Right atrium auricular region (tissue), 2 donors: ENCODE measurements at places on chromosomes 4 and X. TPM values are rescaled to one million over a fixed set of nuclear protein-coding genes. Genes with fewer than 3 reads are reported as not detected.
A peak's percentile ranks its signal among the peaks of the same experiment; 100 is the strongest.

DNA sequence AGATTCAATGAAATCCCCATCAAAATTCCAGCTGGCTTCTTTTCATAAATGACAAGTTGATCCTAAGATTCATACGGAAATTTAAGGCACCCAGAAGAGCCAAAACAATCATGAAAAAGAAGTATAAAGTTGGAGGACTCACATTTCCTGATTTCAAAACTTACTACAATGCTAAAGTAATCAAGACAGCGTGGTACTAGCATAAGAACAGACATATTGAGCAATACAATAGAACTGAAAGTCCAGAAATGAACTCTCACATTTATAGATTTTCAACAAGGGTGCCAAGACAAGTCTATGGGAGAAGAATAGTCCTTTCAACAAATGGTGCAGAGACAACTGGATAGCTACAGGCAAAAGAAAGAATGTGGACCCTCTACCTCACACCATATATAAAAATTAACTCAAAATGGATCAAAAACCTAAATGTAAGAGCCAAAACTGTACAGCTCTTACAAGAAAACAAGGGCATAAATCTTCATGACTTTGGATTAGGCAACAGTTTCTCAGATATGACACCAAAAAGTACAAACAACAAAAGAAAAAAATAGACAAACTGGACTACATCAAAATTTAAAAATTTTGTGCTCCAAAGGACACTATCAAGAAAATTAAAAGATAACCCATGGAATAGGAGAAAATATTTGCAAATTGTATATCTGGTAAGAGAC lies 28.5 kb downstream of the SASH3 start:
- no peak for DNase-seq

DNA sequence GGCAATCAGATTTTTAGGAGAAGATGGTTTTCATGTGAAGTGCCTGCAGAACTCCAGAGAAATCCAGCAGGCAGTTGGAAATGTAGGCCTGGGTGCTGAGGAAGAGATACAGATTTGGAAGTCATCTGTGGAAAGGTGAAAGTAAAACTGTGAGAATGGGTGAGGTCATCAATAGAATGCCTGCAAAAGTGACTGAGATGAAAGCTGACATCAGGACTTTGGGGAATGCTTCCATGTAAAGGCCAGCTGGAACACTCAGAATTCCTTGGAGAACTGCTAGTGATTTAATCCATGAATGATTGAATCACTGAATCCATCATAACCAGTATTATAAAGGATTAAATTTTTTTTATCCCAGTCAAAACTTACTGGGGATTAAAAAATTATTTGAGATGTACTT lies 124.5 kb upstream of the GIMD1 start:
- DNase-seq: no peak

- no peak for DNase-seq
Measured at GRCh38 chrX:44922980-44923379, 50.0 kb downstream of the KDM6A start.

GRCh38 chrX:3136161-3136961 lies 95.1 kb downstream of the ARSF start:
- DNase-seq: no peak

The BGN gene
- 206 TPM for total RNA-seq

DNA sequence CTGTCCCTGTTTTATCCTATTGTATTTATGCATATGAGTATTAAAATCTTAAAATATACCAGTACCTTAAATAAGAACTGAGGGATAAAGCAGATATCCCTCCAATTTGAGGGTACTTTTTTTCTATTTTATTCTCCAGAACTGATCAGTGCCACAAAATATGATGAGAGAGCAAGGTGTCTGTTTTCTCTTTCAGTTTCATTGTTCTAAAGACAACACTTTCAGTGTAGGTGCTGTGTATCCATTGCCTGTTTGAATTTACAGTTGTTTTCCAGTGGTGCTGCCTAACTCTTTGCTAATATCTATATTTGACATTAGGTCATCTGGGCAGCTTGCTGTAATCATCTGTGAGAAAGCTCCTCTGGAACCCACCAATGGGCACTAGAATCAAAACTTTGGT lies 394.7 kb downstream of the IL1RAPL1 start:
- DNase-seq: no peak

DNA sequence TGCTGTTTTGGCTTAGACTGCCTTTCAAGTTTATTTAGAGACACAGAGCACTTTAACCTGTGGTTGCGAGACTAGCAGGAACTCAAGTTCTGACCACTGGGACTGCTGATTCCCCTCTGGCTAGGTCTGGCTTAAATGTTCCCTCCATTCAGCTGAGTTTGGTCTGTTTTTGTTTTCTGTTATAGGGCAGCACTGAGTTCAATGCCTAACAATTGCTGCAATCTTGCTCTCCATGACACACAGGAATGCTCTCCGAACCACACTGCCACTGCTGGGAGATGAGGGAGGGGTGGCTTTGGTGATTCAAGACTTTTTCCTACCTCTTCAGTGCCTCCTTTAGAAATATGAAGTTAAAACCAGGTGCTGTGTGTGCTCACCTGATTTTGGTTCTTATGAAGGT lies 106.3 kb upstream of the EOLA2 start:
- DNase-seq: no peak

- DNase-seq: no peak
Measured at GRCh38 chr4:128475597-128475996, 188.0 kb upstream of the PGRMC2 start.

DNA sequence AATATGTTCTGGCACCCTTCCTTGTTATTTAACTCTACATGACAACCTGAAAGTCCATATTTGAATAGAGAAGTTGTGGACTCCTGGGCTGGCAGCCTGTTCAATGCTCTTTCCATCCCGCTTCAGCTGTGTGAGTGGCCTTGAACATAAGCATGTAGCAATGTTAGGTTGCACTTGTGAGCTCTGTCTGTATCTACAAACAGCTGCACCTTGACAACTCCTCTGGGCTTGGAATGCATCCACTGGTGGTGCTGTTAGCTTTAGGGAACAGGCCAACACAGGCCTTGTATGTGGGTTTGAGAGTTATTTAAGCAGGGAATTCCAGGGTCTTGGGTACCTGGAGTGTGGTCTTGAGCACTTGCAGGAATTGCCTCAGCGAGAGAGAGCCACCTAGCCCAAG lies 141.2 kb downstream of the DTHD1 start:
- no peak for DNase-seq

DNA sequence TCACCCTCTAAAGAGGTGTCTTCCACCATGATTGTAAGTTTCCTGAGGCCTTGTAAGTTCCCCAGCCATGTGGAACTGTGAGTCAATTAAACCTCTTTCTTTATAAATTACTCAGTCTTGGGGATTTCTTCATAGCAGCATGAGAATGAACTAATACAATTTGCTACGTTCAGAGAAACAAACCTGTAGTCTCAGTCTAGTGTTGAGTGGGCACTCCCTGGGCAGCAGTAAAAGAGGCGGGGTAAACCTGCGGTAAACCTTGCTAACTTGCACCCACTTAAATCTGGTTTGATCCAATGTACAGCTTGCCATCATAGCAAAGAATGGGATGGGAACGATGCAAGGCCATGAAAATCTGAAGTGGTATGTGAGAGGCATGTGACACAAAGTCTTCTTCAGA lies 22.4 kb downstream of the GRXCR1 start:
- DNase-seq: no peak

The MBTPS2 gene
- total RNA-seq: 10.0 TPM

DNA sequence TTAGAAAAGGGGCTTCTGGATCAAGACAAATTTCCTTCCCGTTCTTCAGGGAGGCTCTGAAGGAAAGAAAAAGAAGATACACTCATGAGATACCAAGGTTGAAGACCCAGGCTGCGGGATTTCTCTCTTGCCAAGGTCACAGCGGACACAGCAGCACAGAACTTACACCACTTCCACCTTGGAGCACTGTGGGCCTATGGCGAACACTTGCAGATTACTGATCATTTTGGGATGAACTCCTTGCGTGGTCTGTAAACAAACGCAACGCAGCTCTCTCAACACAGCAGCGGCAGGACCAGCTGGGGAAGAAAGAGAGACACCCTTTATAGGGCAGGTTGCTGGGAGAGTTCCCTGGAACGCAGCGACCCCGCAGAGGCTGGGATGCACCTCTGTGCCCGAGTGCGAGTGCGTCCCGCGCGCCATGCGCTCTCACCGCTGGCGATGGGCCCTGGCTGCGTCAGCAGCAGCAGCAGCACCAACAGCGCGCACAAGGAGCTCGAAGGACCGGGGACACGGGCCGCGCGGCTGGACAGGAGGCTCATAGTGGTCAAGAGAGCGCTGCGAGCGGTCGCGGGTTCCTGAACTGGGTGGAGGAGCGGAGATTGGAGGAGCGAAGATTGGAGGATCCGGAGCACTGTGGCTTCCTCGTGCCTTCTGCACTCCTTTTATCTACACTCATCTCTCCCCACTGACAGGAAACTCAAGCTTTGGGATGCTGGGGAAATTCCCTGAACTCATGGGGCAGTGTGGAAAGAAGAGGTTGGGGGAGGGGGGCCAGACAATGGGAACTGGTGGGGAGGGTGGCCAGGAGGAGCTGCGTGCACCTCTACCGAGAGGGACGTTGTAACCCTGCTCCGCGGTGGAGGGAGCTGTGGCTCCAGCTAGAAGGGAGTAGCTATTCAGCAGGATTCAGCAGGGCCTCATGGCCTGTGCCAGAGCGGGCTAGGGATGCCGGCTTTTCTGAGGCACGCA lies at the start of gene CXCL5:
Gene CXCL5 (minus strand): TSS at position 638 of the 972 bp plus-strand sequence. CDS start 96 bp downstream, at position 542.
- peak; percentile 61 for DNase-seq

- DNase-seq: no peak
Measured at GRCh38 chr4:93183576-93183975, 645.0 kb upstream of the ATOH1 start.

- no peak for DNase-seq
Measured at GRCh38 chrX:96483647-96484160, 200.9 kb upstream of the DIAPH2 start.

DNA sequence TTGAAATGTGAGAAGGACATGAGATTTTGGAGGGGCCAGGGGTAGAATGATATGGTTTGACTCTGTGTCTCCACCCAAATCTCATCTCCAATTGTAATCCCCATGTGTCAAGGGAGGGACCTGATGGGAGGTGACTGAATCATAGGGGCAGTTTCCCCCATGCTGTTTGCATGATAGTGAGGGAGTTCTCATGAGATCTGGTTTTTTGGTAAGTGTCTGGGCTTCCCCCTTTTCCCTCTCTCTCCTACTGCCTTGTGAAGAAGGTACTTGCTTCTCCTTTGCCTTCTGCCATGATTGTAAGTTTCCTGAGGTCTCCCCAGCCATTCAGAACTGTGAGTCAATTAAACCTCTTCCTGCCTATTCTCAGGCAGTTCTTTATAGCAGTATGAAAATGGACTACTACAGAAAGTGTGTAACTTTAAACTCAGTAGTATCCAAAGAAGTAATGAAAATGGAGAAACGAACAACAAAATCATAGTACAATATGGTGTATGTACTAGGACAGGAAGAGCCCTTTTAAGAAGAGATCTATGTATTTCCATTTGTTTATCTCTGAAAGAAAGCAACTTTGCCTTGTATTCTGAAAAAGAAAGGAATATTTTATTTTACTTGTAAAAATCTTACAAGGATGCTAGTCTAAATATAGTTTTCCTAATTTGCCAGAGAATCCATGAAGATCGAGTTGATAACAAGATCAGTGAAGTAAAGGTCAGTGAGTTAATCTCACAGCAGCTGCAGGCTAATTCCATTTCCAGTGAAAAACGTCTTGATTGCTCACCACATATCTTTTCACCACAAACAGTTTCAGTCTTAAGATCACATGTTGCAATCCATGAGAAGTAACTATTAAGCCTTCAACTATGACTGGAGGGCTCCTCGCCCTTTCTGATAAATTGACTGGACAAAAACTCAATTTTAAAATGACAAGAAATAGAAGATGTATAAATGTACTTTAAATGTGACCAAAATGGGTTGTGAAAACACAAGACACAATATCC lies 20.5 kb downstream of the PKD2 start:
- no peak for DNase-seq

- DNase-seq: no peak
Measured at GRCh38 chrX:118225711-118226428, 109.3 kb upstream of the KLHL13 start.

GRCh38 chr4:74555231-74555630 lies 110.3 kb downstream of the AREG start:
- no peak for DNase-seq

The HPGD gene
- total RNA-seq: 1.4 TPM

The PABPC5 gene
- 2.8 TPM for total RNA-seq

GRCh38 chrX:70452143-70452733 lies 7.6 kb downstream of the DLG3 start:
- no peak for DNase-seq

GRCh38 chrX:41722816-41723618 lies 964 bp upstream of the GPR82 start:
- DNase-seq: no peak

GRCh38 chr4:76206222-76206942 lies 7.2 kb downstream of the SCARB2 start:
- no peak for DNase-seq

The SLC9A7 gene
- total RNA-seq: 7.5 TPM

- no peak for DNase-seq
Measured at GRCh38 chr4:2788101-2788500, 4.8 kb upstream of the SH3BP2 start.

GRCh38 chrX:136209016-136209738 lies 42.0 kb downstream of the MAP7D3 start:
- DNase-seq: no peak

DNA sequence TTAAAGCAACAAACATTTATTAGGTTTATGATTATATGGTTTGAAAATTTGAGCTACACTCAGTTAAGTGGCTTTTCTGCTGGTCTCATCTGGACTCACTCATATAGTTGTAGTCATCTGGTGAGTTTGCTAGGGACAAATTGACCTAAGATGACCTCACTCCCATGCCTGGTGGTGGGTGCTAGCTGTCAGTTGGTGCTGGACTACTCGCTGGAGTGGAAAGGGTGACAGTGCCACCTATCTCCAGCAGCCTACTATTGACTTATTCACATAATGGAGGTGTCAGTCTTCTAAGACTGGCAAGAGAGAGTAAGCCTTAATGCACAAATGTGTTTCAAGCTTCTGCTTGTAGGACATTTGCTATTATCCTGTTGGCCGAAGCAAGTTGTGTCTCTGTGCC lies 88.2 kb downstream of the TASL start:
- no peak for DNase-seq

The CSAG3 gene
- total RNA-seq: not detected

The GPRASP1 gene
- total RNA-seq: 18.6 TPM

- no peak for DNase-seq
Measured at GRCh38 chrX:131063613-131064012, 5.5 kb downstream of the ARHGAP36 start.

- DNase-seq: no peak
Measured at GRCh38 chr4:70508801-70509200, 9.6 kb upstream of the AMTN start.

GRCh38 chr4:146235654-146236177 lies 21.4 kb downstream of the REELD1 start:
- no peak for DNase-seq

The ETDA gene
- not detected for total RNA-seq
